Suppressor macrophage treated with lipopolysaccharide for 4 hours (primary cell): ENCODE measurements at places on chromosomes 2 and 18.

DNA sequence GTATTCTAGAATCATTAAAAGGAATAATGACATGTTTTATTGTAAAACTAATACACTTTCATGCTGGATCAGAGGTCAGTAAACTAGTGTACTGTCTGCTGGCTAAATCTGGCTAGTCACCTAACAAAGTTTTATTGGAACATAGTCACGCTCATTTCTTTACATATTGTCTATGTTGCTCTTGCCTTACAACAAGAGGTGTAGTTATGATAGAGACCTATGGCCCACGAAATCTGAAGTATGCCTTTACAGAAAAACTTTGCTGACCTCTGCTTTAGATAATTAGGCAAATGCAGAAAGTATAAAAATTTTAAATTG is 29.9 kb upstream of the SCYGR2 start:
- DNase-seq: no peak

GRCh38 chr2:45013229-45014015 is 4.2 kb upstream of the SIX2 start:
- DNase-seq: no peak

DNA sequence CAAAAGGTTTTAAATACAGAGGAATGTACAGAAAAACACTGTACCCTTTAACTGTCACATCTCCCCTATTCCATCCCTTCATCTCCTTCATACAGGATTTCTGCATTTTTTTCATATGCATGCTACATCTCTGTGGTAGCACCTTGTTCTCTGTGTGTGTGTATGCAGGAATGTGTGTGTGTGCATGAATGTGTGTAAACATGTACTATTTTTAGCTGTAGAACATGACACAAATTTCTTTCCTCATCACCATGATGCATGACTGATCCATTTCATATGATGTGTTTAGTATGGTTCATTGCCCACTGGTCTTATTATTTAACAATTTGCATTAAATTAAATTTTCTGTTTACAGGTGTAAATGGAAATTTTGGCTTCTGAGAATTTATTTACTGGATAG is 21.5 kb upstream of the ZEB2 start:
- no peak for DNase-seq

- no peak for DNase-seq
These were observed 14.4 kb upstream of the ZFP36L2 start for GRCh38 chr2:43240766-43241150.

DNA sequence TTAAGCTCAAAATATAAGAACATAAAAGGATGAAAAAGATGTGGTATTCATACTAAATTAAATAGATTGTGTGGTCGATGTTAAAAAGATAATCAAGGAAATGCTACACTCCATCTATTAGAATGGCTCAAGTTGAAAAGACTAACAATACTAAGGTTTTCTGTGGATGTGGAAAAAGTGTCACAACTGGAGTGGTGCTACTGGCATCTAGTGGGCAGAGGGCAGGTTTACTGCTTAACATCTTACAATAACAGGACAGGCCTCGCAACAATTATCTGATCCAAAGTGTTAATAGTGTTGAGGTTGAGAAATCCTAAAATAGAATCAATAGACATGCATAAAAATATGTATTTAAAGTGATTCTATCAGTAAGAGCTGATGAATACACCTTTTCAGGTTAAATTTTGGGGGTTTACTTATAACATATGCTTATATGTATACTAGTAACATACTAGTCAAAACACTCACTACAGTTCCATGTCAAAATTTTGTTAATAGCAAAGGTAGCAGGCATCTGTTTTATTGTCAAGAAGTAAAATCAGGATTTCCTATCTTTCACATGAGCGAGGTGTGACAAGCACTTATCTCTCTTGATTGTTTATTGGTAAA is 91.5 kb upstream of the TMEFF2 start:
- peak; percentile 44 for DNase-seq

- peak; percentile 60 for DNase-seq
These were observed 2.9 kb upstream of the MRPL44 start for GRCh38 chr2:223954401-223954800.

GRCh38 chr2:68100189-68100588 is 37.4 kb upstream of the C1D start:
- DNase-seq: peak; percentile 15

DNA sequence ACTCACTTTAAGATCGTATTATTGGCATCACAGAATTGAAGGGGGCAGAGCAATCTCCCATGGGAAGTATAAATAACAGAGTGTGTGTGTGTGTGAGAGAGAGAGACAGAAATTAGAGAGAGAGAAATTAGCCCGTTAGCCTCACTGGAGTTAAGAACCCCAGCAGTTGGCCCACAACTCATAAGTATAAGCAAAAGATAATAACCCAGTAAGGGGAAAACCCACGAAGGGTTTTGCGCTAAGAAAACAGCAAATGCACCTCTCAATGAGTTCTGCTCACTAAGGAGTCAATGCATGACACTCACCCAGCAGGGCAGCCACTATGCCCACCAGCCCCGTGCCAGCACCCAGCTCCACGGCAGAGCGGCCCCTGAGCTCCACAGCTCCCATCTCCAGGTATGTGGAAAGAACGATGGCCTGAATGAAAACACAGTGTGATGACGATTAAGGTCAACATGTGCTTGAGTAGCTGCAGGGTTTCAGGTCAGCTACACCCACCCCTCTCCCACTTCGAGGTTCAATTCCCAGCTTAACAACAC is 3.6 kb downstream of the METTL21A start:
- no peak for DNase-seq

- DNase-seq: no peak
These were observed 39.8 kb downstream of the ADCYAP1 start for GRCh38 chr18:944440-944839.

GRCh38 chr2:178882666-178883440 is 75.6 kb upstream of the TTN start:
- DNase-seq: no peak

DNA sequence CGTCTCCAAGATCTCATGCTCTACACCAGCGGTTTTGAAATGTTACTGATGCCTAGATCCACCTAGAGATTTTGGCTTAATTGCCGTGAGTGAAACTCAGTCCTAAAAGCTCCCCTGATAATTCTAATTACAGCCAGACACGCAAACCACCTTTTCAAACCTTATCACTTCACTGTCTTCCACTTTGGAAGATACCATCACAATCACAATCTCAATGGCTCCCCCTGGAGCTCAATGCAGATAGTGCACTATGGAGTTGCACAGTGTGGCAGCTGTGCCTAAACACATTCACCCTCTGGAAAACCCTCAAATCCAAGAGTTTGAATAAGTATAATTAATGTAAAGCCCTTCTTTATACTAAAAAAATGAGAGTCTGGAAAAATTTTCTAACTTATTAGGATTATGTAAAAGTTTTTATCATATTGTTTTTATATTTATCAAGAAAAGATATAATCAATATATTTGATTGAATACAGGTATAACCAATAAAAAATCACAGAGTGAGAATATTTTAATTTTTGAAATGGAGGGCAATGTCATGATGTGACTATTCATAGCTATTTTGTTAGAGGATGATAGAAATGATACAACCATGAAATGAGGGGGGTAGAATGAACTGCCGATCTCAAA is 102.9 kb upstream of the SLC8A1 start:
- peak; percentile 85 for DNase-seq

GRCh38 chr2:40204268-40204667 is 247.6 kb downstream of the SLC8A1 start:
- DNase-seq: no peak

DNA sequence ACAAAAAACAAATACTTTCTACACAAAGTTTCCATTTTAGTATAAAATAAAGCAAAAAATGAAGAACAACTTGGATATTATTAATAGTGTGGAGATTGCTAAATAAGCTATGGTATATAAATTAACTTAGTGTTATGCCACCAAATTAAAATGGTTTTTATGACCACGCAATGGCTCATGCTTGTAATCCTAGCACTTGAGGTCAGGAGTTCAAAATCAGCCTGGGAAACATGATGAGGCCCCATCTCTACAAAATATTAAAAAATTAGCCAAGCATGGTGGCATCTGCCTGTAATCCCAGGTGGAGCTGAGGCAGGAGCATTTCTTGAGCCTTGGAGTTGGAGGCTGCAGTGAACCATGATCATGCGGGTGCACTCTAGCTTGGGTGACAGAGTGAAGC is 108.8 kb downstream of the SH3RF3 start:
- DNase-seq: no peak

DNA sequence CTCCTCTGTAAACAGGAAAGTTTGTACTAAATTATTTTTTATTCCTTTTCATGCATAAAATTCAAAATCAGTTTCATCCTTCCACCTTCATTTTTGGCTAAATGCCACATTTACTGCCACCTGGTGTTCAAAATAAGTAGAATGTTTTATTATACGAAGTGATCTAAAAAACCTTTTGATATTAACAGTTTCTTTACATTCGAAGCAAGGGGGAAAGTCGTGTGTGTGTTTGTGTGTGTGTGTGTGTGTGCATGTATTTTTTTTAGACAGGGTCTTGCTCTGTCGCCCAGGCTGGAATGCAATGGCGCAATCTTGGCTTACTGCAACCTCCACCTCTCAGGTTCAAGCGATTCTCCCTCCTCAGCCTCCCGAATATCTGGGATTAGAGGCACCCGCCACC is 9.0 kb upstream of the SCN9A start:
- peak; percentile 54 for DNase-seq

DNA sequence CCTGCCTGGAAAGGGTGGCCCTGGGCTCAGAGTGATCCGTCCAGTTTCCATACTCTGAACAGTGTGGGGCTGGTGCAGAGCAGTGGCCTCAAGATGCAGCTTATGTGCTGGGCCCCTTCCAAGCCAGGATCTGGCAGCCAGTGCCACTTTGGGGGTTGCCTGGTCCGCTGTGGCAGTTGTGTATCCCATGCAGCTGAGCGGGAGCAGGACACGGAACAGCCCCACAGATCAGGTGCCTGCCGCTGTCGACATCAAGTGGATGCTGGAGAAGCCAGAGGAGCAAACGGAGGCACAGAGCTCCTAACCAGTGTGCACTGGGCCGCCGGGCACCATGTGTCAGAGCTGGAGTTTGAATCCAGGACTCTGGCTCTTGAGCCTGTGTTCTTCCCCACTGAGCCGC is 112.0 kb downstream of the CABLES1 start:
- no peak for DNase-seq

GRCh38 chr2:58039170-58039611 is 7.4 kb upstream of the VRK2 start:
- peak; percentile 84 for DNase-seq

DNA sequence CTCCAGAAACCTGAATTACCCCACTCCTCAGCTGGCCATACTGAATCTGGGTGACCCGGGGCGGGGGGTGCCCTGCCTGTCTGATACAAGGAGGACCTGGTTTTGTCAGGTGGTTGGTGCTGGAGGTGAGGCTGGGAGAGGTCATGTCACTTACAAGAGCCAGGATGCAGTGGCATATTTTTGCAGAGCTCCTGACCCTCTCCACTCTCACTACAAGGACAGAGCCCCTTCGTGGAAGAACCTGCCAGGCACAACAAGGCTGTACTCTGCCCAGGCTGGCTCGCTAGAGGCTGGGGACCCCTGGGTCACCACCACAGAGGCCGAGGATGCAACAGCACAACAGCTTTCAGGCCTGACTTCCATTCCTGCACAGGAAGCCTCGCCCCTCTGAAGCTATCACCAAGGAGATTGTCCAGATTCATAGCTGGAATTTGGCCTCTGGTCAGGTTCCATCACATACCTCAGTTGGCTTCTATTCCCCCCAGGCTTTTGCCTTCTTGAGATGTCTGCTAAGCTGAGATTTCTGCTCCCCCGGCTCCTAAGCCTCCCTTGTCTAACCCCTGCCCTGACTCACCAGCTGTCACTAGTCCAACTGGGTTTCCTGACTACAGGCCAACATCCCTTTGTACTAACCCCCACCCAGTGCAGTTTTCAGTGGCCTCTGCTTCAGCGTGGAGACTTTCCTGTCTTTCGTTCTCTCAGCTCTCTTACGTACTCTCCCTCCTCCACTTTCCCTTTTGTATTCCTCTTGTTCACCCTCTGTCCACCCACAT is 132.5 kb upstream of the EPAS1 start:
- DNase-seq: no peak

- peak; percentile 81 for DNase-seq
These were observed 59.7 kb upstream of the CAPN13 start for GRCh38 chr2:30866974-30867373.

DNA sequence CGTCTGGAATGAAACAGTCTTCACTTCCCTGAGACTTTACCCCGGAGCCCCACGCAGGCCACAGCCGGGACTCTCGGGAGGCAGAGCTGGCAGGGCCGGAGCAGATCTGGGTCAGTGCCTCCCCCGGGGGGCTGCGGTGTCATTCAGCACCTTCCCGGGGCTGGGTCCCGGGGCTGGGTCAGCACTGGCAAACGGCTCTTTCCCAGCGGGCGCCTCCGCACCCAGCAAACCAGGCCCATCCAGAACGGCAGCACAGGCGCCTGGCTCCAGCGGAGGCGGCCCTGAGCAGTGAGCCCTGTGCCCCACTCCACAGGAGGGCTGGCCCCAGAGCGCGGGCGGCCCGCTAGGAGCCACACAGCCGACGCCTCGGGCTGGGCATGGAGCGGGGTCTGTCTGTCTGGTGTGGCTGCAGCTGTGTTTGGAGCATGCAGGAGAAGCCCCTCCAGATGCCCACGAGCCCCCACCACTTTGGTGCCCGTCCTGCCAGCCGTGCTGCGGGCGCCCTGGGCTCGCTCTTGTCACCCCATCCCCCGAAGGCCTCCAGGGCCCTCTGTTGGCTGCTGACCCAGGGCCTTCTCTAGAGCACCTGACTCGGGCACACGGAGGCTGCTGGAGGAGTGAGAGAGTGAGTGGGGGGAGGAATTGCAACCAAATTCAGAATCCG is 132.1 kb upstream of the CTDP1 start:
- DNase-seq: no peak

DNA sequence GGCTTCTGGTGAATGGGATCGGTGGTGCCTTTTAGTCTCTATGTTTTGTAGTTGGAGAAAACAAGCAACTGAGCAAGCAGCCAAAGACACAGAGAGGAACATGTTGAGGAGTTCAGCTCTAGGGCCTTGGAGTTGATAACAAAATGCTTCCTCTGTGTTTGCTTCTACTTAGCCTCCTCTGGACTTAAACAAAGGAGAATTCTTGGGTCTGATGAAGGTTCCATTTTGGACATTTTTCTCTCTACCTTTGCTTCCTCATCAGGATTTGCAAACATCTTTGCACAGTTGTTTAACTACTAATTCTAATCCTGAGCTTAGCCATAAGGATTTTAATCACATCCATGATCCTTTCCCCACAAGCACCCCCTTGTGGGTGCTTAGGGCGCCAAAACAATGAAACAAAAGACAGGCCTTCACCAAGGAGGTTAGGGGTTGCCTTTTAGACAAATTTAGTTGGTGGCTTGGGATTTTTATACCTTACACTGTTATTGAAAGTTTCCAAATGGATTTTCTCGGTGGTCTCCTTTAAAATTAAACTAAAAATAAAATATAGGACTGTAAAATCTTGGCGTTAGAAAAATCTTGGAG is 148.5 kb upstream of the SATB2 start:
- DNase-seq: no peak

- no peak for DNase-seq
These were observed 256.6 kb downstream of the LOXHD1 start for GRCh38 chr18:46400449-46400848.

DNA sequence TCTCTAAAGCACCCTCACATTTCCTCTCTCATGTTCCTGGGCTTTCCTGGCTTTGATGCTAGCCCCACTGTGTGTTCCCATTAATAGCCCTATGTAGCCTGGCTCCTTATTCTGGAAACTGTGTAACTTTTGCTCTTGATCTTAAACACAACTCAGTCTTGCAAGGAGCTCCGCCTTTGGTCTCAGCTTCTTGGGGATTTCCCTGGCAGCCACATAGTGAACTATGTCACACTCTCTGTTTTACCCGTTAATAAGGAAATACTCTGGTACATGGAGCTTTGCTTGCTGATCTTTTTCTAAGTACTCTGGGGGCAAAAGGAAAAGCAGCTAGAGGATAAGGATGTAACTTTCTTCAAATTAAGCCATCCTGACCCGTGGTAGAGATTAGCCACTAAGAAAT is 259.3 kb downstream of the NEDD4L start:
- DNase-seq: peak; percentile 47

- no peak for DNase-seq
These were observed 87.7 kb downstream of the TMEM18 start for GRCh38 chr2:589281-590130.
